ENCODE measurements at places on chromosomes 1 and 21.

DNA sequence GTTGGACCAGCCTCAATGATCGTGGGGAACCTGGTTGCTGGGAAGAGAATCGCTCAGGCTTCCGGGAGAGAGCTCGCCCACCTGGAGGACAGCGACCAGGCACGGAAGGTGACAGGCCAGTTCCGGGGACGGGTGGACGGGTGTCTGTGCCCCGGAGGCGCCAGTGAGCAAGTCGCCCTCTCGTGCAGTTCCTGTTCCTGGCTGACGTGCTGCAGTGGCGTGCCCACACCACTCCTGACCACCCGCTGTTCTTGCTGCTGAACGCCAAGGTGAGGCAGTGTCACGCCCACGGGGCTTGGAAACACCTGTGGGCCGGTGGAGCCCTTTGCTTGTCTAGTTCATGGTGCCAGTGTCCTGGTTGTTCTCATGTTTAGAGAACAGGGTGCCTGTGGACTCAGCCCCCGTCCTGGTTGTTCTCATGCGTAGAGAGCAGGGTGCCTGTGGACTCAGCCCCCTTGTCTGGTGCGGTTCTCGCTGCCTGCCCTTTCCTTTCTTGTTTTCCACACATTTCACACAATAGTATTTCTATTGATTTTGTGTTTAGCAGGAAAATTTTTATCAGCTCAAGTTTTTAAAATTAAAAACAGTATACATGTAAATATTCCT lies 53.1 kb downstream of the S100B start:
- DNase-seq, result no peak

DNA sequence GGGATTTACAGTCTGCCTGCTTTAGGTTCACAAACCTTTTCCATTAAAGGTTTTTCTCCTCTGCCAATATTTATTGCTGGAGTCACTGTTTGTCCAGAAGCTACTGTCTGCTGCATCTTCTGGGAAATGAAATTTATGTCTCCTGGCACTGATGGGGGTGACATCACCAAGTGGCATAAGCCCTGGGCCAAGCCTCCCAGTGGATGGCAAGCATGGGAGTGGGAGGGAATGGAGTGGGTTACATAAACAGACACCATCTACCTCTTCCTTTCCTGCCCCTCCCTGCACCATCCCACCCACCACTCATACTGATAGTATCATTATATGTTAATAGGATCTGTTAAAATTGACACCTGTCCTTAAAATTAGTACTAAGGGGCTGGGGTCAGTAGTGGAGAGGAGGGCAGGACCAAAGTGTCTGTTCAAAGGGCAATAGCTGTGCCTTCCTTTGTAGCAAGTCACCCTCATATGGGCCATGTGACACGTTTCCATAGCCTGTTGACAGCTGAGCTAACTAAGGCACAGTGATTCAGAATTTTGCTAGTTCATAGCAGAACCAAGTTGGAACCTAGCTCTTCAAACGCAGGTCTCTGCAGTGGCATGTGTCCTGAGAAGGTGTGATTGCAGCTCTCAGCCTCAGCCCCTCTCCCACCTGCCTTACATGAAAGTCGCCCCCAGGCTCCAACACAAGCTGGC lies 71.0 kb downstream of the MAB21L3 start:
- no peak for DNase-seq

DNA sequence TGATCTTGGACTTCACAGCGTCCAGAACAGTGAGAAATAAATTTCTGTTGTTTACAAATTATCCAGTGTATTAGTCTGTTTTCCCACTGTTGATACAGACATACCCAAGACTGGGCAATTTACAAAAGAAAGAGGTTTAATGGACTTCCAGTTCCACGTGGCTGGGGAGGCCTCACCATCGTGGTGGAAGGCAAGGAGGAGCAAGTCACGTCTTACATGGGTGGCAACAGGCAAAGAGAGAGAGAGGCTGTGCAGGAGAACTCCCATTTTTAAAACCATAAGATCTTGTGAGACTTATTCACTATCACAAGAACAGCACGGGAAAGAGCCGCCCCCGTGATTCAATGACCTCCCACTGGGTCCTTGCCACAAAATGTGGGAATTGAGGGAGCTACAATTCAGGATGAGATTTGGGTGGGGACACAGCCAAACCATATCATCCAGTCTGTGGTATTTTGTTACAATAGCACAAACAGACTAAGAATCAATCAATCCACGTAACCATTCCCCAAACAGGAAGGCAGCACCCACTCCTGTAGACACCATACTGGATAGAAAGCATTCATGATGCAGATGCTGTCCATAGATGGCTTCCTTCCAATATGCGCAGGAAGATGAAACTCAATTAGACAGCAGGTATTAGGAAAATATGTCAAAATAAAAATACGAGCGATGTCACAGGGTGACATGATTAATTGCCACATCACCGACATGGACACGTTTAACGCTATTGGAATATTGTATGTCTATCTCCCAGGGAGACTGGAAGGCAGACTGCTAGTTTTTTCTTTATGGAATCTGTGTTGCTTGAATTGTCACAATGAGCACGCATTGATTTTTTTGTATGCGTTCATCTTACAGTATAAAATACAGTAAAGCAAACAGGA lies 22.8 kb downstream of the ECE1 start:
- DNase-seq, result no peak

DNA sequence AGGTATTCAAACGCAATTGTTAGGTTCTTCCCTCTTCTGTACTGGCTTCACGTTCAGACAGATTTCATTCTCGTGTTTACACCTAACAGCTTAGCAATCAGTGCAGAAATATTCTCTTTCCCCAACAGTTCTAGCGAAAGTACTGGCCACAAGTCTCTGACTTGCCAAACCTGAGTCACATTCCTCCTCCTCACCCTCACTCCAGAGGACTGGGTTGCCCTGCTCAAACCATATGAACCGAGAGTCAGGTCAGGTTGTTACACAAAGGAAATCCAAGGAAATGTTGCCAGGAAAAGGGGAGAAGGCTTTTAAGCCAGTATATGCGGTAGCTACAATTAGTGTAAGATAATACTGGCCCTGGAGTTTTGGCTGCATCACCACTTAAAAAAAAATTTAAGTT lies 282.5 kb downstream of the RGS7 start:
- DNase-seq, result no peak

DNA sequence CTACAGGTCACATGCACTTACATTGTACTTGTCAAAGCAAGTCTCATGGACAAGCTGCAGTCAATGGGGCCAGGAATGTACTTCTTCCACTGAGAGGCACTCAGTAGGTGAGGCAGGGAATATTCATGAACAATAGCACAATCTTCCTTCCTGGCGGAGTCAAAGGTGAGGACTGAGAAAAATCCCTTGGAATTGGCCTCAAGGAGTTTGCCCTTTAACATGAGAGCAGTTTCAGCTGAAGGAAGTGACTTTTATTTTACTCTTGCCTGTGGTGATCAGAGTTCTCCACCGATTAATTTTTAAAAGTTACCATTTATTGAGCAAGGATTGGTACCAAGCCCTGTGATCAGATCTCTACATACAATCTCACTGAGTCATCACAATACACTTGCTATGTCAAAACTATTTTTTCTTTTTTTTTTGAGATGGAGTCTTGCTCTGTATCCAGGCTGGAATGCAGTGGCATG lies 11.2 kb upstream of the AK2 start:
- DNase-seq, result peak; percentile 27

DNA sequence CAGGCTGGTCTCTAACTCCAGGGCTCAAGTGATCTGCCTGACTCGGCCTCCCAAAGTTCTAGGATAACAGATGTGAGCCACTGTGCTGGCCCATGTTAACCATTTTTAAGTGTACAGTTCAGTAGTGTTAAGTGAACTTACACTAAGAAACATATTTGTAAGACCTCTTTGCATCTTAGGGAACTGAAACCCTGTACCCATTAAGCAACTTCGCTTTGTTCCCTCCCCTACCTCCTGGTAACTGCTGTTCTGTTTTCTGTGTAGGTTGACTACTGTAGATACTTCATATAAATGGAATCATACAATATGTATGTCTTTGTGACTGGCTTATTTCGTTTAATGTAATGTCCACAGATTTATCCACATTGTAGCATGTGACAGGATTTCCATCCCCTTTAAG lies 11.0 kb downstream of the NUDC start:
- DNase-seq, result no peak

DNA sequence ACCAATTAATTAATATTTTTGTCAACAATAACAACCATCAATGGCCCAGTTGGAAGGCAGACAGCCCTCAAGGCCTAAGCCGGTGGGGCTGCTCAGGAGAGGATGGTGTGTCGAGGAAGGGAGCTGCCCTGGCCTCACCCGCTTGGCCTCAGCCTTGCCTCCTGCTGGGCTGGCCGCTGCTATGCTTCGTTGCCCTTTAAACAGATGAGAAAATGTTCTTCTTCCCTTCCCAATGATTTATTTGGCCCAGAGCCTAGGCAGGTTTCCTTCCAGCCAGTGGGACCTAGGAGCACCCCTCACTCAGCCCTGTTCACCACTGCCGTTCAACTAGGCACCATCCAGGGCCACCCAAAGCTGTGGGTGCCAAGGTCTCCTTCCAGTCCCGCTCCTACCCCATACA lies 3.1 kb upstream of the ADGRB2 start:
- no peak for DNase-seq

DNA sequence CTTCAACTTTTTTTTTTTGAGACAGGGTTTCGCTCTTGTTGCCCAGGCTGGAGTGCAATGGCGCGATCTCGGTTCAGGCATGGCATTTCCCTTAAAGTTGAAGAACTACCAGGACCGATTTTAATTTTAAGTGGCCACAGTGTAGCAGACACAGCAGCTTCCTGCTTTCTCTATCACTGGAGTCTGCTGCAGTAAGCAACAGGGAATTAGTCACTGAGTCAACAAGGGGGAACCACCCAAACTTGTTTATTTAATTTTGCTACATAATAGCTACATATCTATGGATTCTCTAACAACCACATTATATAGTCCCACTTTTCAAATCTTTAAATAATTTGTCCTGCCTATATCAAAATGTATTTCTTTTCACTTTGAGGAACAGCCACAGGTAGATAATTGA lies 12.5 kb upstream of the TNNI3K start:
- no peak for DNase-seq

GRCh38 chr1:34113887-34114286 lies 51.1 kb downstream of the CSMD2 start:
- peak; percentile 1 for DNase-seq

DNA sequence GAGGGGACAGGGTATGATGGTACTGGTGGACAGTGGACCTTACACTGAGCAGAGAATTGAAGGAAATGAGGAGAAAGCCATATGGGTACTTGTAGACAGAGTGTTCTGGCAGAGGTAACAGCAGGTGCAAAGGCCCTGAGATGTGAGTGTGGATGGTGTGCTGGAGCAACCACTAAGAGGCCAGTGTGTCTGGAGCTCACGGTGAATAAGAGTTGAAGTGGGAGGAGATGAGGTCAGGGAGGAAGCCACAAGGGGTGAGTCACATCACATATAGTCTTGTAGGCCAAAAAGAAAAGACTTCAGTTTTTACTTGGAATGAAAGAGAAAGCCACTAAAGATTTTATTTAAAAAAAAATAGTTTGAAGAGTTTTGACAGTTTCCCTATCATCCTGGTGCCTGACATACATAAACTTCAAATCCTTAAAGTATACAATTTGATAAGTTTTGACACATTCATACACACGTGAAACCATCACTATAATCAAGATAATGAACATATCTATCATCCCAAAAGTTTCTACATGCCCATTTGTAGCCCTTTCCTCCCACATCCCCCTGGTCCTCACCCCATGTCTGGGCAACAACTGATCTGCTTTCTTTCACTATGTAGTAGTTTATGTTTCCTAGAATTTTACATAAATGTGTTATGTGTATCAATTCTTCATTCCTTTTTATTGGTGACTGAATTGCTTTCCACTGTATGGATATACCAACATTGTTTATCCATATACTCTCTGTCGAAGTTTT lies 148.4 kb downstream of the GPATCH2 start:
- peak; percentile 80 for DNase-seq

DNA sequence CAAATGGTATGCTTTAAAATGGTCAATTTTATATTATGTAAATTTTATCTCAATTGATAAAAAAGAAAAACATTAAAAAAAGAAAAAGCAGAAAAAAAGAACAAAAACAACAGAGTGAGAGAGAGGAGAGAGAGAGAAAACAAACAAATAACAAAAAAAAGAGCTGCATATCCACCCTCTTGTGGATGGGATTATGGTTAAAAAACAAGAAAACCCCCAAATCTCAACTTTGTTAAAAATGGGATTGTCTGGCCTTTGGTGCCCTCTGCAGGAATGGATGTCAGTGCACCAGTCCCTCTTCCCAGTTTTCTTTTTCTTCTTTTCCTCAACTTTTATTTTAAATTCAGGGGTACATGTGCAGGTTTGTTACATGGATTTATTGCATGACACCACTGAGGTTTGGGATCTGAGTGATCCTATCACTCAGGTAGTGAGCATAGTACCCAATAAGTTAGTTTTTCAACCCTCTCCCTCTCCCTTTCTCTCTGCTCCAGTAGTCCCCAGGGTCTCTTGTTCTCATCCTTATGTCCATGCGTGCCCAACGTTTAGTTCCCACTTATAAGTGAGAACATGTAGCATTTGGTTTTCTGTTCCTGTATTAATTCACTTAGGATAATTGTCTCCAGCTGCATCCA lies 28.1 kb downstream of the RNF187 start:
- DNase-seq, result peak; percentile 73

DNA sequence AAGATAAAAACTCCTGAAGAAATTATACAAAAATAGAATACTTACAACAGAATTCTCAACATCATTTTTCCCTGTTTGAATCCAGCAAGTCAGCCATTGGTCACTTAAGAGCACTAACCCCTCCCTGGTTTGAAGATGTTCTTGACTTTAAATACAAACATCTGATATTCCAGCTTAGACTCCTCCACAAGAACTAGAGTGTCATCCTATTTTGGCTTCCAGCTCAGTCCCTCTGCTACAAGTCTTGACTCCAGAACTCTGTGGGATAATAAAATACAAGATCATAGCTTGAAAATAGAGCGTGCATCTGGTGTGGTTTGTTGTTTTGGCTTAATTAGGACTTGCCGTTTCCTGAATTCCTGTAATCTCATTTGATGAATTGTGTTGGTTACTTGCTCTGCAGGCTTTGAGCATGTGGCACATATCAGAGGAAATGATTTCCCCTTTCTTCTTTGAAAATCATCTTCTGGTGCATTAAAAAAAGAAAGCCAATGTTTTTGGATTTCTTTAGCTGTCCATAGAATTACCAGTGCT lies 63.7 kb upstream of the DPT start:
- no peak for DNase-seq

GRCh38 chr1:226634611-226635246 lies 86.2 kb downstream of the STUM start:
- DNase-seq, result no peak

- DNase-seq, result no peak
Measured at GRCh38 chr1:91499904-91500755, 521 bp upstream of the CDC7 start.

DNA sequence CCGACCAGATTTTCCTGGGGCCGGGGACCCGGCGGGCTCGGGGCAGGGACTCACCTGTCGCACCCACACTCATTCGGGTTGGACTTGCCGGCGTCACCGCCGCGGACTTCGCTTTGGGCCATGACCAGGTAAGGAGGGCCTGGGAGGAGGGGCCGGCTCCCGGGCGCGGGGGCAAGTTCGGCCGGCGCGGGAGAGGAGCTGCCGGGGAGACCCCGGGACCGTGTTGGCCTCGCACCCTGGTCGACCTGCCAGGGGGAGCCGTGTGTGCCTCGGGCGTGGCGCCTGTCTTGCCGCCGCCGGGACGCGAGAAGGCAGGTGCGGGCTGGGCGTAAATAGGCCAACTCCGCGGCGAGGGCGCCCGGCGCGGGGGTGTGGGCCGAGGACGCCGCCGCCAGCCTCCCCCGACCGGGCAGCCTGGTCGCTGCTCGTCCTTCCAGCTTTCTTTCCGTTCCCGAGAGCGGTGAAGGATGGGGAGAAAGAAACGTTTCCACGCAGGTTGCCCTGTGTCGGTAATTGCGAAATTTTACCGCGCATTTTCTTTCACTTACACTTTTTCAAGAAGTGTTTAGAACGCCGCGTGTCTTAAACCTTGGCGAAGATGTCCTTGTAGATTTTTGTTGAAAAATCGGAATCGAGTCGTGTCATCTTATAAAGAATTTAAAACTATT lies 558 bp downstream of the USP1 start:
- DNase-seq, result peak; percentile 22

All from fibroblast of pulmonary artery (primary cell).